ENCODE measurements at places on chromosomes 7 and 10.

GRCh38 chr7:96707901-96708774, 1.5 kb downstream of the SEM1 start:
- peak; percentile 8 for DNase-seq

- no peak for DNase-seq
Measured at GRCh38 chr7:70505468-70505867, 626.5 kb upstream of the GALNT17 start.

GRCh38 chr7:30027740-30028215, 434 bp upstream of the PLEKHA8 start:
- DNase-seq: no peak

GRCh38 chr7:104126411-104126841, 81.4 kb downstream of the ORC5 start:
- peak; percentile 2 for DNase-seq

DNA sequence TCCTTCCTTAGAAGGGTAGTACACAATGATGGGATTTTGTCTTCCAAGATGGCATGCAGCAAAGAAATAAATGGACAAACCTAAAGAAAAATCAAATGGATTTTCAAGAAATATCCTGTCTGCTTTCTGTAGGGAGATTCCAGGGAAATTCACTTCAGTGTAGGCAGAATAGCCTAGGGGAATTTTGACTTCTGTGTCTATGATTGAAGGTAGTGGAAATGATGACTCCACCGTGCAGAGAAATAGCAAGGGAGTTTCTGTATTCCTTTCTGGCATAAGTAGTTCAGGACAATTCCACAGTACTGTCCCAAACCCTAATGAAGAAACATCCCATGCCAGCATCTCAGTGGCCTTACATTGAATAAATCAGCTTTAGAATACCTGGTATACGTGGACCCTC, 9.5 kb downstream of the ATOH7 start:
- DNase-seq: no peak

DNA sequence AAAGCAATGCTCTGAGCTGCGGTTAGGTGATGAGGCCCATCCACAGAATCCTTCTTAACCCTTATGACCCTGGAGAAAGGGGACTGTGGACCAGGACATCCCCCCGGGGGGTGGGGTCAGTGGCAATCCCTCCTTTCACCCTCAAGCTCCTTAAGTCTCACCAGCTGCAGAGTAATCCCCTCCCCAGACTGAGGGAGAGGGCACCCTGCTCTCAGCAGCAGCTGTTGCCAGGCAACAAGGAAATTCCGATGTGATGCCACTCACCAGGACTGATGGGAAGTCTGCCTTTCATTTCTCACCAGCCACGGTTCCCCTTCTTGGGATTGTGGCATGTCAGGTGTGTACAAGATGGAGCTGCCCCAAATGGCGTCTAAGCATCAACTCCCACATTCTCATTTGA, 129.6 kb downstream of the DOCK1 start:
- DNase-seq: no peak

GRCh38 chr7:117385363-117386109, 41.8 kb downstream of the ASZ1 start:
- DNase-seq: peak; percentile 54

GRCh38 chr10:6176691-6177231, 26.0 kb upstream of the PFKFB3 start:
- DNase-seq: peak; percentile 54

GRCh38 chr7:127820732-127821085, 168.7 kb downstream of the SND1 start:
- no peak for DNase-seq
